ENCODE measurements at places on chromosomes 6 and 20. TPM values are rescaled to one million over a fixed set of nuclear protein-coding genes. Genes with fewer than 3 reads are reported as not detected.
A peak's percentile ranks its signal among the peaks of the same experiment; 100 is the strongest.

Gene TNFRSF21
- polyA plus RNA-seq, result 11.1 TPM

GRCh38 chr6:80594461-80594860 lies 488.0 kb downstream of the BCKDHB start:
- no peak for DNase-seq

DNA sequence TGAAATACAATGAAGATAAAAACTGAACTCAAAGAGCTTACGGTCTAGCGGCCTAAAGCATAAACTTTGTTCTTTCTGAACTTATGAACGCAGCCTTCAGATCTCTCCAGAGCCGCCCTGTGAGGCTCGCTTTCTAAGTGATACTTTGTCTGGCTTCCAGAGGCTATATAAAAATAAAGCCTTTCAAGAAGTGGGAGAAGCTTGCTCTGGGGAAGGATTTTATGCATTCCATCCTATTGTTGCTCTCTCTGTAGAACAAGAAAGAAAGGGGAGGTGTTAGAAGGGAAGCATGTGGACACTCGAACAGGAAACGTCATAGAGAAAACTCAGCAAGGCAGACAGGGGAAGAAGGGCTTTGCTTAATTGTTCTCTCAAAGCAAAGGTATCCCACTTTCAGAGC lies 77.0 kb downstream of the TBX18 start:
- no peak for DNase-seq

DNA sequence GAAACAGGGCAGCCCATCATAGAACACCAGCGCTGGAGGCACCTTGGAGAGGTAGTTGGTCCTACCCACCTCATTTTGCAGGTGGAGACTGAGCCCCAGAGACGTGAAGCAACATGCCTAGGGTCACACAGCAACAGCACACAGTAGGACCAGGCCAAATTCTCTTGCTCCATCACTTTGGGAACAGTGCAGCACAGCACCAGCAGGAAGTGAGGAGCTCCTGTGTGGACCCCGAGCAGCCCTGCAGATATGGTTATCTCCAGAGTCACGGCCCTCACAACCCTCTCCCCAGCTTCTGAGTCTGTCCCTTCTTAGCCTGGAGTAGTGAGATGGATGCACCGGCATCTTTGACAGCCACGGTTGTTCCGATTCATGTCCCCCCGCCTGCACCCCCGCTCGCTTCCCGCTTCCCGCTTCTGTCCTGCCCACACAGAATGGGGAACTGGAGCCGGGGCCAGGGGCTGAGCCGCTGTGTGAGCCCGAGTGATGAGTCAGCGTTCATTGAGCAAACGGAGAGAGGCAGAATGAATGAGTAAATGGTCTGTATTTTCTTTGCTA lies 72.6 kb upstream of the DUSP22 start:
- peak; percentile 49 for DNase-seq

DNA sequence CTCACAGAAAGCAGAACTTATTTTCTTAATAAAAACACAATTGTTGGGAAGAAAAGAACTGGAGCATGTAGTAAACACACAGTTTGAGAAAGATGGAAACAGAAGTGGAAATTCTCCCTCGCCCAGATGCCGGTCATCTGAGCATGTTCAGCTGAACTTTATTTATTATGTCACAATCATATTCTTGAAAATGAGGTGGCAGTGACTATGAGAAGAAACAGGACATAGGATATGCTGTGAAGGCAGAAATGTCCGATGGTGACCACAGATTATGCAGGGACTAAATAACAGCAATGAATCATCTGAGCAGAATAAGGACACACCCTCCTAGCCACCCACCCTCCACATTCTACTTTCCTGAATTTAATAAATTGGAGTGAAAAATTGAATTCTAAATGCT lies 425.3 kb upstream of the NOX3 start:
- no peak for DNase-seq

Gene ANGPT4
- 0.02 TPM for polyA plus RNA-seq

Gene ANKRD60
- not detected for polyA plus RNA-seq

Gene KHDRBS2
- 0.68 TPM for polyA plus RNA-seq

- no peak for DNase-seq
Observed at GRCh38 chr6:15553031-15553430, 109.8 kb downstream of the DTNBP1 start.

GRCh38 chr6:30828027-30828962 lies 56.0 kb upstream of the DDR1 start:
- peak; percentile 91 for DNase-seq

DNA sequence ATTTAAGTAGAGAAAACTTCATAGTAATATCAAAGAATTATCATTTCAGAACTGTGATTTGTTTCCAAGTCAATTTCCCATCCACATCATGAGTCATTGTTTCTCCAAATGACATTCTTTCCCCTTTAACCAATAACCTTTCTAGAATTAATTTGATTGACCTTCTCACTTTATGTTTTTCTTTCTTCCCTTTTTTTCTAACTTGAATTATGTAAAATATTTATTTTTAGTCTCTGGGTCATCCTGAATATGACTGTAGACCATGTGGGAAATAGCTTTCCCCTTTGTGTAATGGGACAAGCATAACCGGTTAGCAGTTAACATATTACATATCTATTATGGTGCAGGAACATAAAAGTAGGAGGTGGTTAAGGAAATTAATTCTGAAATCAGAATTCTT lies 291.1 kb downstream of the GJA1 start:
- DNase-seq, result no peak

Measured in lung (tissue), 17 donors.